ENCODE measurements at places on chromosomes 16 and 17. TPM values are rescaled to one million over a fixed set of nuclear protein-coding genes. Genes with fewer than 3 reads are reported as not detected.

The KCNJ18 gene
- total RNA-seq, result not detected

The IRX5 gene
- 2.3 TPM for total RNA-seq

The WFIKKN1 gene
- 0.61 TPM for total RNA-seq

The SENP3 gene
- total RNA-seq, result 55.3 TPM

The GPR139 gene
- not detected for total RNA-seq

The ARHGDIG gene
- 0.23 TPM for total RNA-seq

The KRTAP2-3 gene
- total RNA-seq, result not detected

The KCNH6 gene
- 0.11 TPM for total RNA-seq

The EFNB3 gene
- total RNA-seq, result 1.1 TPM

The CA7 gene
- not detected for total RNA-seq

The SUZ12 gene
- total RNA-seq, result 22.2 TPM

The NACA2 gene
- not detected for total RNA-seq

The NTHL1 gene
- total RNA-seq, result 35.7 TPM

The NHLRC4 gene
- 5.3 TPM for total RNA-seq

The CRYBA1 gene
- not detected for total RNA-seq

The IRX3 gene
- total RNA-seq, result 8.1 TPM

The HOXB2 gene
- total RNA-seq, result 46.2 TPM

The ABI3 gene
- 23.9 TPM for total RNA-seq

The TBC1D3H gene
- total RNA-seq, result not detected

The USP43 gene
- 0.29 TPM for total RNA-seq

The FSCN2 gene
- total RNA-seq, result 0.61 TPM
